Stimulated activated CD4-positive, alpha-beta T cell treated with anti-CD3 and anti-CD28 coated beads, Interleukin-15, amount 100 ng/mL, for 48 hours (primary cell): ENCODE measurements at places on chromosomes 1 and 21.

DNA sequence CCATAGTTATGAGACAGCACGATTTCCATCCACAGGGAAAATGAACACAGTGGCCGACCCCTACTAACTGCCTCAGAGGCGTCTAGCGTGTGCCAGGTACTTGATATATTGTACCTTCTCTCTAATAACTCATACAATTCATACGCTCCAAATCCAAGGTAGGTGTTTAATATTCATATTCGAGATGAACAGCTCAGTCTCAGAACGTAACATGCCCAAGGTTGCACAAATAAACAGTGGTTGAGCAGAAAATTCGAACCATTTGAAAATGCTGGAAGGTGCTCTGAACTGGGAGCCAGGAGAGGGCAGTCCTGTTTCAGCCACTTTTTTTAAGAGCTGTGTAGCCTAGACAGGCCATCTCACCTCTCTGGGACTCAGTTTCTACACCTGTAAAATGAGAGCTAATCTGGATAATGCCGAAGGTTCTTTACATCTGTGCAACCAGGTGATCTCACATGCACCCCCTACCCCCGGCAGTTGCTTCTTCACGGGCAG, 7.9 kb downstream of the SLC45A3 start:
- no peak for DNase-seq

- DNase-seq, result no peak
These were observed 206.8 kb upstream of the TMEM51 start for GRCh38 chr1:14946684-14947238.

- DNase-seq, result peak; percentile 43
These were observed 31.9 kb downstream of the SLC1A7 start for GRCh38 chr1:53110370-53111072.

GRCh38 chr1:52192024-52192423, 50.1 kb downstream of the ZFYVE9 start:
- no peak for DNase-seq

DNA sequence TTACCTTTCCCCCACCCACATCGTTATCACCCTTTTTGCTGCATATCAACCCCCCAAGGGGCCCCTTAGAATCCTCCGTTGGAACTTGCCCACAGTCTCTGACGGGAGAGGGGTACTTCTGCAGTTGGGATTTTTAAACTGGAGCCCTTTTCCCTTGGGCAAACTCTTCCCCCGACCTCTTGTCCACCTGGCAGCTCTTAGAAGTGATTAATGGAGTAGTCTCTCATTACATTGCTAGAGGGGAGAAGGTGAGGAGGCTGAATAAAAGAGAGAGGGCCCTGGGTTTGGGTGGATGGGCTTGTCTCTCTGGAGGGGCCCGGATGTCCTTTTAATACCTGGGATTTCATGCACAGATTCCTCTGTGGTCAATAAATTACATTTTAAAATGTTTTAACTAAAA, 27.2 kb upstream of the TSPAN2 start:
- DNase-seq, result no peak

DNA sequence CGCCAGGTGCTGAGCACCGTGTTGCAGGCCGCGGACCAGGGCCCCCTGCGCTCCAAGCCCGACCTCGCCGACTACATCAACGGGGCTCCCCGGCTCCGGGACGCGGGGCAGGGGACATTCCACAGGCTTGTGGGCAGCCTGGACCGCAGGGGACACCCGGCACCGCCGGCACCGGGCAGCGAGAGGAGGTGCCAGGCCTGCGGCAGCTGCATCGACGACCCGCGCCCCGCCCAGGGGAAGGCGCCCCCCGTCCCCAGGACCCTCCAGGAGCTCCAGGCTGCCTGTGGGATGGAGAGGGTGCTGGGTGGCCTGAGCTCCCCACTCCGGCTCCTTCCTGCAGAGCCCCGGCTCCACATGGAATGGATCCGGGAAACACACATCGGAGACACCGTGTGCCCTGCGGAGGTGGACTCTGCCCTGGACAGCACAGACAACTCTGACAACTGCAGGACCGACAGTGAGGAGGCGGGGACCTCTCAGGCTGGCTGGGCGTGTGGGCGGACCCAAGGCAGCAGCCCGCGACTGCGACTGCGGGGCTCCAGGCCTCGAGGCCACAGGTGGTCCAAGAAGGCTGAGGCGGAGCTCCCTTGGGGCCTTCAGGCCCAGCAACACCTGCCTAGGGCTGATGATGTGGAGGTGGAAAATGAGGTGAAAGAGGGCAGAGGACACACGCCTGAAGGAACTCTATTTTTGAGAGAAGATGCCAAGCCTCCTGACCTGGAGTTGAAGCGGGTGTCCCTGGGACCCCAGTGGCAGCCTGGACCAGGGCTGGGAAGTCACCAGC, 22.8 kb downstream of the KIAA1614 start:
- no peak for DNase-seq

- DNase-seq, result no peak
These were observed 807.1 kb upstream of the PRMT6 start for GRCh38 chr1:106249365-106249764.

DNA sequence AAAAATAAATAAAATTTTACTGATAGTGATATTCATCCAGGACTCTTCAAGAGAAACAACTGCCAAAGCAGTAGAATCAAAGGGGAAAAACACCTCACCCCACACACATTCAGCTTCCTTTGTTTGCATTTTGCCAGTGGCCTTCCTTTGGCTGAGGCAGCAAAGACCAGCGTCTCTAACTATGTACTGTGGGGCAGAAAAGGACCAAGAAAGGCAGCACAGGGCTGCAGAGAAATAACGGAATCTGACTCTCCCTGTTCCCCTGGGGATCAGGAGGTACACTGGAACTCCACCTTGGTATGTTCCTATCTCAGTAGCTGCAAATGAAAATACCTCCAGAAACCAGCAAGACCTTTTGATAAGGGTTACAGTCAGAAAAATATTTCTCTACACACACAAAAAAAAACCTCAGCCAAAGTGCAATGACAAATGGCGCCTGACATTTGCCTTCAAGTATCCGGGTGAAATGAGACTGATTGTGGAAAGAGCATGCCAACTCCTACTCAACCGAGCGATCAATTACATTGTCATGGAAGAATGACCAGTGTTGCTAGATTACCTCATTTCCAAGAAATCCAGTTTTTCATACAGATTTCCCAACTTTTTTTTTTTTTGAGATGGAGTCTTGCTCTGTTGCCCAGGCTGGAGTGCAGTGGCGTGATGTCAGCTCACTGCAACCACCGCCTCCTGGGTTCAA, 50.9 kb downstream of the TARBP1 start:
- DNase-seq, result no peak

DNA sequence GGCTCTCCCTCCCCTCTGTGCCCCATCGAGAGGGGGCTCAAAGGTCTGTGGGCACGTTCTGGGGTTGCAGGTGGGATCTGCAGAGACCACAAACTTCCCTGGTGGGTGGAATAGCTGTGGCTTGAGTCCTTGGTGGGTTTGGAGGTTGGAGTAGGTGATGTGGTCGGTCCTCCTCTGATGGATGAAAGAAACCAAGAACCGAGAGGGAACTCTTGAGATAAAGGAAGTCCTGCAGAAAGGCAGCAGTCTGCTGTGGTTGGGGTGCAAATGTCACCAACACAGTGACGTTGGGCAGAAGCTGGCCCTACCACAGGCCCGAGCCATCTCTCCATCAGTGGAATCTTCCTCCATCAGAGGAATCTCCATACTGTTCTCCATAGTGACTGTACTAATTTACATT, 171.8 kb downstream of the FCRL5 start:
- DNase-seq, result no peak

GRCh38 chr1:241240069-241240468, 116.9 kb downstream of the RGS7 start:
- no peak for DNase-seq

DNA sequence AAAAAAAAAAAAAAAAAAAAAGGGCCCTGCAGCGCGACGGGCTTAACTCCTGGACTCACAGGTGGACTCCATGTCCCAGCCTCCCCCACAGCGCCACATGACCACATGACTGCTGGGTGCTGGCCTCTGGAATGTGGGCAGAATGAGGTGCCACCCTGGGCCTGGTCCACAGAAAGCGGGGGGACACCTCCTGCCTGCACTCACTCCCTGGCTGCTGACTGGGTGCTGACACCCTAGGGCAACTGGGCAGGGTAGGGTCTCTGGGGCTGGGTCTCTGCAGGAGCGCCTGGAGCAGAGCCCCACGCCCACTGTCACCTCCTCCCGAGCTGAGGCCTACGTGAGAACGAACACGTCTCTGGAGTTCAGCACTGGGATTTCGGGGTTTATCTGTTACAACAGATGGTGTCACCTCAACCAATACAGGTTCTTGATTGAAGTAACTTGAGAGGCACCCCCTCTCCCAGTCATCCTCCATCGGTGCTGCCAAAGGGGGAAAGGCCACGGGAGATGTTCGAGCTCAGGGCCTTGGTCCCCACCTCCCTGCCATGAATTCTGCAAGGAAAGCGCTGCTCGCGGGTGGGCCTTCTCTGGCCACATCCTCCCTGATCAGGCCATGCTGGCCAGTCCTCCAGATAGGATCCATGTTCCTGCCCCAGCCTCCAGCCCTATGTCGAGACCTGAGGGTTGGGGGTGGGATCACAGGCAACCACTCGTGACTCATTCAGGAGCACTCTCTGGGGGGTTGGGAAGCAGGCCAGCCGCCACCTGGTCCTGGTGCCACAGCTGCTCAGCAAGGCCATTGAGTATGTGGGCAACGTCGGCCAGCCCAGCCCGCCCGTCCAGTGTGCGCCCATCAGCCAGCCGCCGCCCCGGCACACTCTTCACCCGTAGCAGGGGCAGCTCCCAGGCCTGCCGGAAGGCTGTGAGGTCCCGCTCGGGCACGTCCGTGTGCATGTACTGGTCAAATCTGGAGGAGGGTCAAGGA, 5.4 kb downstream of the CPLANE2 start:
- no peak for DNase-seq

- no peak for DNase-seq
These were observed 111.4 kb downstream of the NTNG1 start for GRCh38 chr1:107252271-107252670.

GRCh38 chr1:89125240-89125912, 538 bp downstream of the GBP2 start:
- DNase-seq, result no peak

DNA sequence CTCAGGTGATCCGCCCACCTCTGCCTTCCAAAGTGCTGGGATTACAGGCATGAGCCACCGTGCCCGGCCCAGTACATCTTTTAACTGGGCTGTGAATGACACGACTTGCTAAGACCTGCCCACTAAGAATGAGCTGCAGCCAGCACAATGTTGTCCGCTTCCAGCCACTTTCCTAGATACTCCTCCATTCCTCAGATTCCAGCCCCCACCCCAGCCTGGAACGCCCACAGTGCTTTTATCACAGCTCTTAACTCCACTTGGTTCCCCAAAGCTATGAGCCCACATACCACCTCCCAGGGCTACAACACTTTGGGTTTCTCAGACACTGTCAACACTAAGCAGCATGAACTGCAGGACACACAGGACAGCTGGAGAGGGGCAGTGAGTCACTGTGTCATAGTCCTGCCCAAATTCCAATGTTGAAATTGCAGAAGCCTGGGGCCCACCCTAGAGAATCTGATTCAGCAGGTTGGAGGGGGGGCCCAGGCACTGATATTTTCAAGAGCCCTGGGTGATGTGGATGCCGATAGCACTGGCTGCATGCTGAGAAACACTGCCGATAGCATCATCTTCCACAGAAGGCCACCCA, 58.0 kb downstream of the ACBD3 start:
- no peak for DNase-seq

DNA sequence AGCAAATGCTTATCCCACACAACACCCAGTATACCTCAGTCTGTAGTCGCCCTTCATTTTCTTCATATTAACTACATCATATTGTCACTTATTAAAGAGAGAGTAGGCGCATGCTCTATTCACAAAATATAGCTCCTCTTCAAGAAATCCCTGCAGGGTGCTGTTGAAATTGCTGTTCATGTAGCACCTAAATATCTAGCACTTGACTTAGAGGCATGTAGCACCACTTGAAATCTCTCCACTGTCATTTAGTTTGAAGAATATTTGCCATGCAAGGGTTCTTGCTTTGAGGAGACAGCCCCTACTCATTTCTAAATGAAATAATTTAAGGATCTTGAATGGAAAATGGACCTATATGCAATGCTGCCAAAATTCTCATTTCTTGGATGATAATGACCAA, 20.9 kb upstream of the LRRC8B start:
- no peak for DNase-seq

DNA sequence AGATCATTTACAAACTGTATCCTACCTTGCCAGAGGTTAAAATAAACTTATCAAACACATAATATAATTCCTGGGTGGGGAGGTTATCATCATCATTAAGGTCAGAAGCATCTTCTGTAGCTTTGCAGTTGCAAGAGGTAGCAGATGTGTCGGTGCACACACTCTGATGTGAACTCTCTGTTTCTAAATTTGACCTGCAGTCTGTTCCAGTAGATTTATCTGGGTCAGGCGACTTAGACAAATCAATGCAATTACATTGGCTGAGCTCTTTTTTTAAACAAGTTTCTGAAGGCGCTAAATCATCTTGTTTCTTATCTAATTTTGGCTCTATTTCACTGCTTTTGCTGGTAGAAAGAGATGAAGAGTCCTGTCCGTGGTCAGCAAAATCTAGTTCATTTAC, 70.4 kb downstream of the PRPF38A start:
- DNase-seq, result no peak

- peak; percentile 20 for DNase-seq
These were observed 68.7 kb upstream of the LRIF1 start for GRCh38 chr1:111032295-111032897.
